Stomach (tissue), 19 donors: ENCODE measurements at places on chromosomes 1 and 21.

DNA sequence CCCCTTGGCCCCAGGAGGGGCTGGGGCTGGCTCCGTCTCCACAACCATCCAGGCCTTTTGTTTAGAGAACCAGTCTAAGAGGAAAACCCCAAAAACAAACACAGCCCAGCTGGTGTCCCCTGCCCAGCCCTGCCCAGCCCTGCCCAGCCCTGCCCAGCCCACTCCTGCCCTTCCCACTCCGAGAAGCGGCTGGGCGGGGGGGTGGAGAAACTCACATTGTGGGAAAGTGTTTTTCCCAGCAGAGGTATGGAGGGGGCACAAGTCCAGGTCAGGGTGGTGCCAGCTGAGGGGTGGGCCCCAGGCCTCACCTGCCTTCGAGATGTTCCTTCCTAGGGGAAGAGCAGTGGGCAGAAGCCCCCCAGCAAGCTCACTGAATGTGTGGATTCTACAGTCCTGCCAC is 10.0 kb upstream of the FAM131C start:
- DNase-seq: no peak

- peak; percentile 29 for DNase-seq
Observed at GRCh38 chr1:112298558-112298957, 97.5 kb upstream of the CTTNBP2NL start.

- DNase-seq: no peak
Observed at GRCh38 chr1:114695430-114696058, at the start of gene AMPD1. Gene AMPD1 (minus strand): TSS chr1:114695546. CDS start chr1:114695471, 75 bp downstream.

DNA sequence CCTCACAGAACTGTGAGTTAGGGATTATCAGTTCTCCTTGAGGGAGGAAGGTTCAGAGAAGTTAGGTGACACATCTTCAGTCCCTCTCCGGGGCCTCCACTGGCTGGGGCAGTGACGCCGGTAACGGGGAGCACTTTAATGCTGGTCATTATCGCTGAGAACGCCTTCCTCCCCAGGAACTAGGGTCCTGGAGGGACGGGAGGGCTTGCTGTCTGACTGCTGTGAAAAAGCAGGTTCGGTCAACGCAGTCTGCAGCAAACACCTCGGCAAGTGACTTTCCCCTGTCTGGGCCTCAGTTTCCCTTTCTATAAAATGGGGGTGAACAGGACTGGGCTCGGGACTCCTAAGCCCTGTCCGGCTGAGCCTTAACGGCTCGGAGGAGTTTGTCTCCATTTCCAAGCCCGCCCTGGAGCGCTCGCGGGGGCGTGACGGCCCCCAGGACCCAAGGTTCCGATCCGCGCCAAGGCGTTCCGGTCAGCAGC is 341 bp upstream of the TMEM61 start:
- no peak for DNase-seq

GRCh38 chr1:76122271-76122670 is 47.7 kb downstream of the ST6GALNAC3 start:
- no peak for DNase-seq
